Articular chondrocyte of knee joint (primary cell): ENCODE measurements at places on chromosomes 5 and 9. TPM values are rescaled to one million over a fixed set of nuclear protein-coding genes. Genes with fewer than 3 reads are reported as not detected.

ABITRAM gene
- total RNA-seq, result 10.3 and 13.0 TPM in 2 replicates

TRIM36 gene
- 0.13 and 0.32 TPM in 2 replicates for total RNA-seq

ARL14EPL gene
- total RNA-seq, result 0.11 and 0.13 TPM in 2 replicates

ELAVL2 gene
- under 0.01 TPM in 1 of 2 replicates, not detected in the other for total RNA-seq

PDE8B gene
- total RNA-seq, result 0.11 and 0.39 TPM in 2 replicates

ZNF883 gene
- 10.3 and 16.1 TPM in 2 replicates for total RNA-seq

OCLN gene
- 2.8 and 3.1 TPM in 2 replicates for total RNA-seq

AFAP1L1 gene
- 0.52 and 1.8 TPM in 2 replicates for total RNA-seq
